ENCODE measurements at places on chromosomes 7 and 10. TPM values are rescaled to one million over a fixed set of nuclear protein-coding genes. Genes with fewer than 3 reads are reported as not detected.

- DNase-seq, result peak; percentile 16
These were observed 233.4 kb upstream of the SLC26A5 start for GRCh38 chr7:103679151-103680132.

GRCh38 chr7:41832941-41833340 lies 130.1 kb upstream of the INHBA start:
- peak; percentile 99 for DNase-seq

Gene DOCK1
- total RNA-seq, result 17.4 TPM

Gene MSANTD7
- total RNA-seq, result 24.6 TPM

Gene ASZ1
- total RNA-seq, result not detected

Gene MYL10
- total RNA-seq, result not detected

DNA sequence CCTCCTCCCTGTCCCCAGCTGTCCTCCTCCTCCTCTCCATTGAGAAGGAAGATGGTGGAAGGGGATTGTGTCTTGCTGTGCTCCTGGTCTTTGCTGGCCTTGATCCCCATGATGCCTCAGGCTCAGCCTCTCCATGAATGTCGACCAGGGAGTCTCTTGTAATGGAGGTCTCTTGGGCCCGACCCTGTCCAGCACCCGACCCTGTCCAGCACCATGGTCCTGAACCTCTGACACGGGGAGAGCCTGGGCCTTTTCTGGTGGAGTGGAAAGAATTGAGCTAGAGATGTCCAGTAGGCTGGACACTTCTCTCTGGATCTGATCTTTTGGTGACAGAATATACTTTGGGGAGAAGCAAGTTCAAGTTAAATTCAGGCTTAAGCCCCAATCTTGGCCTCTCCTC lies 42.3 kb upstream of the HMX3 start:
- no peak for DNase-seq

Gene ZNF853
- total RNA-seq, result under 0.01 TPM

Gene EN2
- not detected for total RNA-seq

Gene ARHGEF5
- 1.4 TPM for total RNA-seq

DNA sequence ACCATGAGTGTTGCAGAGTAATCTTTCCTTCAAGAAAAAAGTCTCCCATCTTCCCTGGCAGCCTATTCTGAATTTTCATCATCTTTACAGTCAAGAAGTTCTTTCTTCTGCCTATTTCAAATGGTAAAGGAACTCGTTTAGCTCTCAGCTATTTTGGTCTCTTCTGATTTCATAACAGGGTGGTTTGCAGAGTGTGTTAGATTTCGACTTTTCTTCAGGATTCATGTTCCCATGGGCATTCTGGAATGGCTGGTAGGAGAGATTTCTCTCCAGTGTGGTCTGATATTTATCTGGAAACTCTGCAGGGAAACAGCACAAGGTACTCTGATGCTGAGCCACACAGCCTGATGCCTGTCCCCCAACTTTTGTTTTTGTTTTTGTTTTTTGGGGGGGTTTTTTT lies 111.1 kb upstream of the FAM171A1 start:
- DNase-seq, result no peak

- DNase-seq, result no peak
These were observed 65.3 kb downstream of the VCL start for GRCh38 chr10:74063256-74063655.

GRCh38 chr10:115895166-115895565 lies 377.8 kb downstream of the GFRA1 start:
- no peak for DNase-seq

GRCh38 chr10:106655636-106656035 lies 508.9 kb downstream of the SORCS1 start:
- no peak for DNase-seq

DNA sequence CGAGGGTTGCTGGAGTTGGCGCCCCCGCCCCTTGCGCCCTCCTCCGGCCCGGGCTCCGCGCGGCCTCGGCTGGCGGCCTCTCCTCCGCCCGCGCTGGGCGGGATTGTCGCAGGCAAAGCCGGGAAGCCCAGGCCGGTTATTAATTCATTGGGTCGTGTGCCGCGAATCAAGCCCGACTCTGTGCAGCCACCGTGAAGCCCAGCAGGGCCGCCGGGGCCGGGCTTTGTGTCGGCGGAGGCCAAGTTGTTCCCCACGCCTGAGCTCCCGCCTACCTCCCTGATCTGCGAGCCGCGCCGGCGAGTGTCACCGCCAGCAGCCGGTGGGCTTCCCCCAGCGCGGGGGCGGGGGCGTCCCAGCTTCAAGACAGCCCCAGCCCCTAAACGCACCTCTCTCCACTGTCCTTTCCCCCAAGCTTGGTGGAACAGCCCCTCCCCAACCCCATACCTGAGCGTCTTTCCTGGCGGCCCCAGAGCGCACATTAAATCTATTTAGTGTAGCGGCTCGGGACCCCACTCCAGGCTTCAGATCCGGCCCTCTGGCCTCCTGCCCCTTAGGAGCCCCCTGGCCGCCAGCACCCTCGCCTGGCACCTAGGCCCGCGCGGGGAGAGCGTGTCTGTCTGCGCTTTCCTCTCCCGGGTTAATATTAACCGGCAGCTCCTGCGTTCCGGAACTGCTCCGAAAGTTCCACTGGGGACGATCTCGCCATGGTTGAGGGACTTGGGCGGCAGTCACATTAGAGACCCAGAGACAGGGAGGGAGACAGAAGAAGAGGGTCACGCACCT lies 3.5 kb downstream of the SHH start:
- no peak for DNase-seq

DNA sequence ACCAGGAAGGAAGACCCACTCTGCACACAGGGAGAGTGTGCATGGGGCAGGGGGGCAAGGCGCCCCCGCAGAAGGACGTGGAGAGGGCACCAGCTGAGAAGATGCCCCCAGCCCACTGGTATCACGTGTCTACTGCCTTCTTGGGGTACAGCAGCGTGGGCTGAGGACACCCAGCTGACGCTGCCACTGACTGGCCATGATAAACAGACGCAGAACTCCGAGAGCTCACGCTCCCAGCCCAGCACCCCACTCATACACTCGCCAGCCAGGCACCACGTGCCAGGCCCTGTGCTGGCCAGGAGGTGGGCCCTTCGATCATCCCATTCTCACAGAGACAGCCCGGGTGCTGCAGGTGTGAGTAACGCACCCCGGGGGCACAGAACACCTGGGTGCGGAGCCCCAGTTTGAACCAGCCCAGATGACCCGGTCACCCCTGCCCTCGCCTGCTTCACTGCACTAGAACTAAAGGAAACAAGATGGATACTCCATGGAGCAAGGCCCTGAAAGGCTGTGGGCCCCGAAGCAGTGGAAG lies 199.8 kb downstream of the MAD1L1 start:
- DNase-seq, result no peak

Gene TBXAS1
- 3.5 TPM for total RNA-seq

DNA sequence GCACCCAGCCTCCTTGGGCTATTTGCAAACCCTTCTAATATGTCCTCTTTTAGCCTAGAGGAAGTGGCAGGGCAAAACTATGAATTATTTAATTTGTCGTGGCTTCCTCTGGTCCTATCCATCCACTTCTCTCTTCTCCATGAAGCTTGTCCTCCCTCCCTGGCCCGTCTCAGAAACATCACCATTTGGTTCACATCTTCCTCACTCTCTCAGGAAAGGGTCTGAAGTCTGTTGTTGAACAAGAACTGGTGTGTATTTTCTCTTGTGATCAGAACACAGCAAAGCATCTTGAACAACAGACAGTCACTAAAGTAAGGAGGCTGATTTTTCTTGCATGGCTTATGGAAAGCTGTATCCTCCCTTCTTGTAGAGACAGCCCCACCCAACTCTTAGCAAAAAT lies 550.1 kb upstream of the NRP1 start:
- DNase-seq, result no peak

Measured in RPMI7951 (cell line).